K562 (cell line): ENCODE measurements at places on chromosomes 12 and 14. TPM values are rescaled to one million over a fixed set of nuclear protein-coding genes. Genes with fewer than 3 reads are reported as not detected.

Gene SOX5
- total RNA-seq, result 11.9 and 14.1 TPM in 2 replicates

Gene KRT72
- 0.09 TPM in 1 of 2 replicates, not detected in the other for total RNA-seq

DNA sequence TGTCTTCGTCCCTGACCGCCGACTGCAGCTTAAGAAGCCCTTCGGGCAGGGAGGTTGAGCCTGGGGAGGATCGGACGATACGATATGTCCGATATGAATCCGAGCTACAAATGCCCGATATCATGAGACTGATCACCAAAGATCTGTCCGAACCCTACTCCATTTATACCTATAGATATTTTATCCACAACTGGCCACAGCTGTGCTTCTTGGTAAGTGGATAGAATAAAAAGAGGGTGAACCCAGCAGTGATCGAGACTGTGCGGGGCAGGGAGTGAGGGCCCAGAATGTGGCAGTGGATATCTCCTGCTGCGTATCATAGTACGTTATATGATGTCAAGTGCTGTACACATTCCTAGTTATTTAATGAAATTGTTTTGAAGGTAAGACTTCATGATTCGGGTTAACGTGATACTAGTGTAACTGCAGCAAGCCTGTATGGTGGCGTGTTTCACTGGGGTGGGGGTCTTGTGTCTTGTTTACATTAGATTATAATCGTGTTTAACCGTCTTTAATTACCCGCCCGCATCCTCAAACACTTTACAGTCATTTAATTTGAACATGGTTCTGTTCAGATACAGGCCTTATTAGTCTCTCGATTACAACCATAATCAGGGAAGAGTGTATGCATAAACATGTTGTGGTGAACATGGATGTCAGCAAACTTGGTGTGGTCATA lies 1.3 kb downstream of the NAA30 start:
- no peaks in the 10 kb centered on the region for H3K27me3 ChIP-seq
- peak overlapping the region; percentile 77 for H3K4me3 ChIP-seq
- peaks cover 3% of the 10 kb centered on the region; the same call in 2 of the 3 replicates for H3K4me1 ChIP-seq
- DNase-seq, result no peak
- H3K27ac ChIP-seq, result peak overlapping the region; percentile 67; the same call in 2 of the 3 replicates

GRCh38 chr14:100409003-100409360 lies 85.8 kb downstream of the SLC25A47 start:
- no peaks in the 10 kb centered on the region for H3K36me3 ChIP-seq
- no peak overlapping the region for H3K4me3 ChIP-seq
- peaks cover 33% of the 10 kb centered on the region for H3K4me1 ChIP-seq
- peak overlapping the region; percentile 65; the same call in 2 of the 3 replicates for H3K27ac ChIP-seq
- peak; percentile 44 for DNase-seq

DNA sequence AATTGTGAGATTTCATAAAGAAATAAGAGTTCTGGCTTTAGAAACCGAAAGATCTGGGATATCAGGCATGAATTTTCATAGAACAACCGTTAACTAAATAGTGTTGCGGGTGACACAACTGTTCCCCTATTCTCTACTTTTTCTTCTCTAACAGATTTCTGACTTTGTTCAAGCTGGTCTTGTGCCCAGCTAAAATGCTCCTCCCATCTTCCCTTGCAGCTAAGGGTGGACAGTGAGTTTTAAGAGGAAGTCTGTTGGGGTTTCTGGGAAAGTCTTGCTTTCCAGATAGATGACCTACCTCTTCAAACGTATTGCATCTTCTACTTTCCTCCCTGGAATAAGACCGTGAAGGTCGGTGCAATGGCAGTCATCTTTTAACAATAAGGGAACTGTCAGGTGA lies 18.7 kb downstream of the CCDC63 start:
- DNase-seq, result no peak
- H3K36me3 ChIP-seq, result no peaks in the 10 kb centered on the region
- peaks cover 21% of the 10 kb centered on the region for H3K27me3 ChIP-seq
- no peak overlapping the region for H3K27ac ChIP-seq
- no peak overlapping the region for H3K4me3 ChIP-seq
- no peaks in the 10 kb centered on the region for H3K4me1 ChIP-seq

Gene BEST3
- not detected in 2 replicates for total RNA-seq

- no peak overlapping the region for H3K4me3 ChIP-seq
- H3K36me3 ChIP-seq, result no peaks in the 10 kb centered on the region
- peaks cover 10% of the 10 kb centered on the region; the same call in 2 of the 3 replicates for H3K4me1 ChIP-seq
- DNase-seq, result no peak
- H3K27me3 ChIP-seq, result no peaks in the 10 kb centered on the region
Observed at GRCh38 chr14:100400115-100400514, 77.0 kb downstream of the SLC25A47 start.

GRCh38 chr14:21923820-21924219 lies 250.2 kb upstream of the OR4E1 start:
- H3K27me3 ChIP-seq, result no peaks in the 10 kb centered on the region
- no peaks in the 10 kb centered on the region for H3K4me1 ChIP-seq
- no peak for DNase-seq
- H3K4me3 ChIP-seq, result no peak overlapping the region
- H3K36me3 ChIP-seq, result no peaks in the 10 kb centered on the region
- no peak overlapping the region for H3K27ac ChIP-seq

- H3K27me3 ChIP-seq, result peaks cover 81% of the 10 kb centered on the region
- H3K4me1 ChIP-seq, result peaks cover 36% of the 10 kb centered on the region
Observed at GRCh38 chr12:132608231-132609171, 1.9 kb downstream of the LRCOL1 start.

DNA sequence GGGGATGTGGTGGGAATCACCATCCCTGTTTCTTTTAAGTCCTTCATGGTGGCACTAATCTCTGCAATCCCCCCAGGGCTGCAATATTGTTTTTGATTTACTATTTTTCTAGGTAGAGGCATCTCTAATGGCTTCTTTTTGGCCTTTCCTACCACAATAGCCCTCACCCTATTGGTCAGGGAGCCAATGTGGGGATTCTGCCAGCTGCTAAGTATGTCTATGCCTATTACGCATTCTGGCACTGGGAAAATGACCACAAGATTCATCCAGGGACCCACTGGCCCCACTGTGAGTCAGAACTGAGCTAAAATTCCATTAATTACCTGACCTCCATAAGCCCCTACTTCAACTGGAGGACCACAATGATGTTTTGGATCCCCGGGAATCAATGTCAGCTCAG lies 15.9 kb upstream of the GLIPR1L2 start:
- H3K4me3 ChIP-seq, result no peak overlapping the region
- no peaks in the 10 kb centered on the region for H3K4me1 ChIP-seq
- DNase-seq, result no peak
- no peaks in the 10 kb centered on the region for H3K36me3 ChIP-seq
- no peaks in the 10 kb centered on the region for H3K27me3 ChIP-seq
